Hematopoietic multipotent progenitor cell treated with erythropoietin and hydrocortisone succinate and interleukin-3 and kit ligand, for 6 days (in vitro differentiated cells): ENCODE measurements at places on chromosomes 1 and 21.

- DNase-seq, result no peak
These were observed 11.3 kb downstream of the SLC30A2 start for GRCh38 chr1:26034504-26035202.

GRCh38 chr1:221316491-221317056 is 425.3 kb downstream of the DUSP10 start:
- no peak for DNase-seq

DNA sequence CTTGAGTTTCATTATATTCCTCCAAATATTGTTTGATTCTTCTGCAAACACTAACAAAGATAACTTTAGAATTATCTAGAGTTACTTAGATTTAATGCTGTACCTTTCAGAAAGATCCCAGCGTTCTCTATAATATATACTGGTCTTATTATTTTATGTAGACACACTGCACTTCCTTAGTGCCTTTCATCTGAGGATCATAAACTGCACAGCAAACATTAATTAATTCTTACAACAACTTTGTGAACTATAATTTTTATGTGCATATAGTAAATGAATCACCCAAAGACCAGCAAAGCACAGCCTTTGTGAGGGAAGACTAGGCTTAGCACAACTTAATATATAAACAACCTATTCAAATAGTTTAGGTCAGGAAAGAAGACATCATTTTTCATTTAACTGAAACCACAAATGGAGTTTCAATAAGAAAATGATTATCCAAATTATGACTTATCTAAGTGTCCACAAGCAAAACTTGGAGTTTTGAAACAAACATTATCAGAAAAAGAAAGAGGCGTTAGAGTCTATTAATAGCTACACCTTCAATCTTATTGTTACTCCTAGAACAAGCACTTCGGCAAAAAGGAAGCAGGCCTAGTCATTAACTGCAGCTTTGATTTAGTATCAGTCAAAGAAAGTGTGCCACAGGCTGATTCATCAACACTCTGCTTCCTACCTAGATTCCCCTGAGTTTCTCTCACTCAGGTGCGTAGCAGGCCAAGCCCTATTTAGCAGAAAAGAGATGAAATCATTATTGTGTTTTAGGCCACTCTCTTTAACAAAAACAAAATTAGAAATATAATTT is 22.5 kb upstream of the RC3H1 start:
- no peak for DNase-seq

DNA sequence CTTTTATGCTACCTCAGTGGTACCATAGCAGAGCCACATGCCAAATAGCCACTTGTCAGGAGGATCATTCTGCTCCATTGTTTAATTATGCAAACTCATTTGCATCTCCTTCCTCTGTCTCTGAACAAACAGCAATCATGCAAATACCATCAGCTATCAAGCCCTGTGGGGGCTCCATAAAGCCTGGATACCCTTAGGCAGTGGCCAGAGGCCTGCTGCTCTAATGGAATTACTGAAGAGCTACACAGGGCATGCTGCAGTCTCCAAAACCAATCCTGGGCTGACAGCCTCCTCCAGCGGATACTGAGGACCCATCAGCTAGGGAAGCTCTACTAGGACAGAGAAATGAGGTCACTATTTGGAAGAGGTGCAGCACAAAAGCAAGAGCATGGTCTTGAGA is 376.3 kb downstream of the KCNH1 start:
- no peak for DNase-seq

GRCh38 chr1:159065106-159065505 is 11.5 kb downstream of the AIM2 start:
- DNase-seq, result no peak

DNA sequence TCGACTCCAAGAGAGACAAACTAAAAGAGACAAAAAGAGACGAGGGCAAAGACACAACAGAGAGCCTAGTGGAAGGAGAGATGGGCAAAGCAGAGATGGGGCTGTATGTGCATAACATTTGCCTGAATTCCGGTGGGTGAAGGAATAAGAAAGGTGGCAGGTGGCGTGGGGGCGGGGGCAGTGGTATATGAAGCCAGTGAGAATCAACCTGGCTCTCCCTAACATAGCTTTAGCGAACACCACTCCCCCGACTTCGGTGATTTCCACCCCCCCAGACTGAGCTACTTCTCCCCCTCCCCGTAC is 1.1 kb downstream of the INKA2 start:
- DNase-seq, result no peak
